ENCODE measurements at places on chromosomes 13 and 19.

- no peak for DNase-seq
Observed at GRCh38 chr13:44508562-44509077, 67.5 kb downstream of the TSC22D1 start.

DNA sequence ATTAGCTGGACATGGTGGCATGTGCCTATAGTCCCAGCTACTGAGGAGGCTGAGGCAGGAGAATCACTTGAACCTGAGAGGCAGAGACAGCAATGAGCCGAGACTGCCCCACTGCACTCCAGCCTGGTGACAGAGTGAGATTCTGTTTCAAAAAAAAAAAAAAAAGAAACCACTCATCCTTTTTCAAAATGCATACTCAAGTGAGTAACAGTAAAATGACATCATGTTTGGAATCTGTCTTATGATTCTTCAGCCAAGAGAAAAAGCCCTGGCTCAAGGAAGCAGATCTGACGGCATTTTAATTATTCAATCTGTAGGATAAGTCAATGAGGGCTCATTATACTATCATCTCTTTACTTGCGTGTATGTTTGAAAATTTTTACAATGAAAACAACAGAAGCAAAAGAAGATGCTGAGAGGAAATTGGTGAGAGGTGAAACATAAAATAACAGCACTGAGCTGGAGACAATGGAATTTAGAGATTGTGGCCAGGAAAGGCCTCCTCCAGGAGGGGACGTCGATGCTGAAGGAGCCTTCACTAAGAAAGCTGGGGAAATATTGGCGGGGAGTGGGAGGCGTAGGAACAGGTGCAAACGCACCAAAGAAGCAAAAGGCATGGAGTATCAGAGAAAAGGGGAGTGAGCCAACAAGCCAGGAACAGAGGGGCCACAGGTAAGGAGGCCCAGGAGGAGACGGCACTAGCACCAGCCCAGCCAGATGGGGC is 12.9 kb upstream of the CCNE1 start:
- DNase-seq: no peak

GRCh38 chr13:26007261-26008125 is 44.3 kb downstream of the SHISA2 start:
- DNase-seq: no peak

DNA sequence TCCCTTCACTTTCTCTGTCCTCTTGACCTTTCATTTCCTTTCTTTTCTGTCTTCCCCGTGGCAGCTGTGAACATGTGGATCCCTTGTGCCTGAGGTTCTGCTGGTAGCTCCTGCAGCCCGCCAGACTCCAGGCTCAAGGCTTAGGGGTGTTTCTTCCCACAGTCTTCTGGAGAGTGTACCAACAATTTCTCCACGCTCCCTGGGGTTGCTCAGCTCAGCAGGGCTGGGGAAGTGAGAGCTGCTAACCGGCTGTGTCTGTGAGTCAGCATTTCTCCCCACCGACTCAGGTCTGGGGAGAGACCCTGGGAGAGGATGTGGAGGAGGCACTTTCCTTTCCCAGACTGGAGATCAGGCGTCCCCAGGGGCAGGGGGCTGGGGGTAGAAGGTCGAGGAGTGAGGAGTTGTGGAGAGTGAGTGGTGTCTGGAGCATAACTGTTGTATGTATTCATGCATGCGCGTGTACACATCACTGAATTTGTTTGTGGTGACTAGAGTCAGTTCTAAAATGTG is 193.6 kb downstream of the KCNRG start:
- no peak for DNase-seq

DNA sequence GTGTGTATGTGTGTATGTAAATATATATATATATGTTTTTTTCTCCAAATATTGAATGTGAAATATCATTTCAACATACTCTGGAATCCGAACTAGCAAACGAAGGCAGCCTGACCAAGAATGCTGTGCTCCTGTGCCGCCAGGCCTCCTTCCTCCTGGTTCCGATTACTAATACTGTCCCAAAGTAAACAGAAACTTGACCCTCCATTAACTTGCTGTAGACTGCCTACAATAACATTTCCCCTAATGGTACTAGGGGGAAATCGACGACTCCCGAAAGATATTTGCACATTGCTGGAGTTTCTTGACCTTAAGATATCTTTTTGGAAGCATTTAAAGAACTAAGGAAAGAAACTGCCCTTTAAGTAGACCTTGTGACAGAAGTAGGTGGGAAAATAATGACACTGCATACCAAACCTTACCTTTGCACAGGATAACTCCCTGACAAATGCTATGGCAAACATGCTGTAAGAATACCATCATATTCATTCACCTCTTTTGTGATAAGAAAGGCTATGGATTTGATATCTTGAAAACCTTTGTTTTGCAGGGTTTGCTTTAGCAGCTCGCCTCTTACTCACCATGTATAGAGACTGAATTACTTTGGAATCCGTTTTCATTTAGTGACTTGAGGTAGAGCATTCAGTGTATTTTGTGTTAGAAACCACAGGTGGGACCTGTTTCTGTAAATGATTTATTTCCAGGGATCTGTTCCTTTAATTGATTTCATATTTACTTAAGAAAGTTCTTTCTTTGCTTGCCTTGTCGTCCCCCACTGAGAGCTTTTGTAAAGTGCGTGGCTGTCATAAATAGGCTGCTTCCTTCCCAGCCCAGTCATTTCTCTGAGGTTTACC is 80.1 kb downstream of the KLF5 start:
- DNase-seq: no peak

- no peak for DNase-seq
Observed at GRCh38 chr13:48930918-48931317, 44.8 kb upstream of the FNDC3A start.

DNA sequence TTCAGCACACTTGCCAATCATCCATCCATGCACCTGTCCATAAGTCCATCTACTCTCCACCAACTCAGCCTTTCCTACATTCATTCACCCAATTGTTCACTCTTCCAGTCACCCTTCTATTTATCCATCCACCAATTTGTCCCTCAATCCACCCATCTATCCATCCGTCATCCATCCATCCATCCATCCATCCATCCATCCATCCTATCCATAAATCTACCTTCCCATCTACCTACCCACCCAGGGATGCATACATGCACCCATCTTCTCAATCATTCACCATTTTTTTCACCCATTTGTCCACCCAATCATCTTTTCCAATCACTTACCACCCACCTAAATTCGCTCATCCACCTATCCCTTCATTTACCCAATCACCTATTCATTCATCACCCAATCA is 14.6 kb upstream of the CEACAM20 start:
- DNase-seq: no peak

- DNase-seq: no peak
Observed at GRCh38 chr13:22235285-22235949, 564.5 kb downstream of the FGF9 start.

DNA sequence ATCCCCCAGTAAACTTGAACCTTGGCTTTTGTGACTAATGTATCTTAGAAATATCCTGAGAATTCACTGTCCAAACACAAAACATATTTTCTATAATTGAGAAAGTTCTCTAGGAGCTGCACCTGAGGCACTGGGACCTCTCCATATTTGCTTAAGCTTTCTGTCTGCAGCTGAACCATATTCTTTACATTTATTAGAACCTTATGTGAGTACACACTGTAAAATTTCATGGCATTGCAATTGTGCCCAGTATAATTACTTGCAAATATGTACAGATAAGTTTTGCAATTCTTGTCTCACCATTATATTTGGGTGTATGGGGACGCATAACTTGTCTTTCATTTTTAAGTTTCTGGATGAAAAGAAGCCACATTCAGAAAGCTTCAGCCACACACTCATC is 280.7 kb upstream of the KLHL1 start:
- DNase-seq: no peak

All from activated CD4-positive, alpha-beta T cell treated with anti-CD3 and anti-CD28 coated beads, Interleukin-2, Interleukin-4, amounts not matched to agents 100 ng/mL and 50 ng/mL, durations not matched to agents 16 hours and 8 hours (primary cell).